ENCODE measurements at places on chromosomes 1 and 21.

DNA sequence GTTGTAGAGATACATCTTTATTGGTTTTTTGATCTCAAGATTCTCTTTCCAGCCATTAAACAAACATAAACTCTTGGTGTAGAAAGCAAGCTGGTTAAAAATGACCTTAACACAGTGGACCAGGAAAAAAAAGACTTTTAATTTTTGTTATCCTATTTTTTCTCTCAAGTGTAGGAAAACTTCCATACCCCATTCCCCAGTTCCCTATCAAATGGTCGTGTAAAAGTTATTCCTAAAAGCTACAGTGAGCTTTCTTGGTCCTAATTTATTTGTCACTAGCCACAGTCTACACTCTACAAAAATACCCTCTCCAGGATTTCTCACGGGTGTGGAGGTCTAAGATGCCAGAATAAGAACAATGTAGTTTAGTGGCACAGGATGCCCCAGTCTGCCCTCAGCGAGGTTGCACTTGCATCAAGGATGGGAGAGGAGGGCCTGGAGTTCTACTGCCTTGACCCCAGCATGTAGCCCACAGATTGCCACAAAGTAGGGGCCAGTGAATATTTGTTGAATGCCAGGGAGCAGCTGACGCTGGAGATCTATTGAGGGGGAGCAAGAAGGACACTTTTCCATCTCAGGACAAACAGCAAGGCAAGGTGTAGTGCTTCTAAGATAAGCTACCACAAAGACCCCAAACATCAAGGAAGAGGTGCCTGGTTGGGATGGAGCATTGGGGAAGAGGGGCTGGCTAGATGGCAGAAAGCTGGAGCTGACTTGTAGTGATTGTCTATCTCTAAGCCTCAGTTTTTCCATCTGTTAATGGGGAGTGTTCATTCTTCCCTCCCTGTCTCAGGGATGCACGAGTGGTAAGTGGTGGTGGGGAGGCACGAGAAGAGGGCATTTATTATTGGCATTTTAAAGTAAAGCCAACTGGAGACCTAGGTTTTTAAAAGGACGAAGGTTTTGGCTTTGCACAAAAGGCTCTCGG lies 1.8 kb downstream of the MYCL start:
- no peak for DNase-seq

DNA sequence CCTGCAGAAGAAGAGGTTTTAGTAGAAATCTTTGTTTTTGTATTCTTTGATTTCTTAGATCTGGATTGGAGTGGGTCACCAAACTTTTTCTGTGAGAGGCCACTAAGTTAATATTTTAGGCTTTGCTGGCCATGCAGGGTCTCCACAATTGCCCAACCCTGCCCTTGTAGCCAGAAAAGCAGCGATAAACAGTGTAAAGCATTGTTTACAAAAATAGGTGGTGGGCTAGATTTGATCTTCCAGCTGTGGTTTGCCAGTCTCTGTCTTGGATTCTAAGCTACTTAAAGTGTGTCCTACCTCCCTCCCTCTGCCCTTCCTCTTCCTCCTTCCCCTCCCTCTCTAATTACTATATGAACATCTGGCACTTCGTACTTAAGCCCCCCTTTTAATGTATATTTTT lies 68.0 kb downstream of the LAMC1 start:
- no peak for DNase-seq

DNA sequence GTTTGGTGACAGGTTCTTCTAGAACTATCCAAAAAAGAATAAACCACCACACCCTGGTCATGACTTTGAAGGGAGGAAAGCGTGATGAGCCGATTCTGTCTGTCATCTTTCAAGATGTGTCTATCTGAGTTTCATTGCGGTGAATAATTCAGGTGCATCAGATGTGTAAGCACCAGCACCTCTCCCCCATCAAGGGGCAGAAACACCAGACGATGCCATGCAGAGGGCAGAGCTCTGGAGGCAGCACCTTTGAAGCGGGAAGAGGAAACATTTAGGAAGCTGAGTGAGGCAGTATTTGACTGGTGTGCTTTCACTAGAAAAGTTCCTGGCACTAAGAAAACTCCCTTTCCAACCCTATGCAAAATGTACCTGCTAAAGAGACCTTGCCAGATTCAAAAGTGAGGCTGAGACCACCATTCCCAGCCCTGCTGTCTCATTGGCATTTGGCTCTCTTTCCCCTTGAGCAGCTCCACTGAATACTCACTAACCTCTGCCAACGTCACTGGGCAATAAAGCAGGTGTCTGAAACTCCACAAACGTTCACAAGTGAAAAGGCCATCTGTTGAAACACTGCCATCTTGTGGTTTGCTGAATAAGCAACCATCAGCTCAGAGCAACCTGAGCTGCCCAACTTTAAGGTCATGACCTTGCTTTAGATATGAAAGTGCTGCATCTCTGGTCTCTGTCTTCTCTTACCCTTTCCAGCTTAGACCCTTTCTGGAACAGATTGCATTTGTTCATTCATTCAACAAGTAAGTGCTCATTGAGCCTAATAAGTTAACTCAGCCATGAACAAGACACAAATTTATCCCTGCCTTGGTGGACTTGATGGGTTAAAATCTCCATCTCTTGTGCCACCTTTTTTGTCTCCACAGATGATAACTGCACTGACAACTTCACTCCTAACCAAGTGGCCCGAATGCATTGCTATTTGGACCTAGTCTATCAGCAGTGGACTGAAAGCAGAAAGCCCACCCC lies 228.6 kb downstream of the PAPPA2 start:
- DNase-seq = no peak

- DNase-seq = no peak
Observed at GRCh38 chr1:7046314-7046713, 261.1 kb downstream of the CAMTA1 start.

DNA sequence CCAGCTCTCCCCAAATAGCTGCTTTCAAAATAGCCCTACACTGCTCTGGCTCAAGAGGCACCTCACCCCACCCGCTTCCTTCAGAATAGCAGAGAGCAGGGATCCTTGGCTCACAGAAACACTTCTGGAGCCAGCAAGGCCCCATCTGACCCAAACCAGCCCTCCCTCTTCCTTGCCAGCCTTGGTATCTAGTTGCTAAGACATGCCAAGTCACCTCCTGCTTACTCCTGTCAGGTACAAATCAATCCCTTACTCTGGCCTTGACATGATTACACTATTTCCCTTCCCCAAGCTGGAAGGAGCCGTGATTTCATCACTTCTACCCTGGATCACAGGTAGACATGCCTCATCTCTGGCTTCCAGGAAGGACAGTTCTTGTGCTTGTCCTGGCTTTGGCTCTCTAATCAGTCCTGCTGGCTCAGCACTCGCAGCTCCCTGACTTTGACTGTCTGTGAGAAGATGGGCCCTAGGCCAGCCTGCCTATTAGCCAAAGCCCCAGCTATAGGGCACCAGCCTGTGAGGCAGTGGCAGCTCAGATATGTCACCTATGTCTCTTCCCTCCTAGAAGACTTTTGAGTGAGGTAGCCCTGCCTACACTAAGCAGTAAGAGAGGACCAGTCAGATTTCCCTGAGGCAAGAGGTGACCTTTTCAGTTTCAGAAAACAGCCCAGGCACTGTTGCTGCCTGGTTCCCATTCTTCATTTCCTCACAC lies 8.9 kb upstream of the MUTYH start:
- no peak for DNase-seq

DNA sequence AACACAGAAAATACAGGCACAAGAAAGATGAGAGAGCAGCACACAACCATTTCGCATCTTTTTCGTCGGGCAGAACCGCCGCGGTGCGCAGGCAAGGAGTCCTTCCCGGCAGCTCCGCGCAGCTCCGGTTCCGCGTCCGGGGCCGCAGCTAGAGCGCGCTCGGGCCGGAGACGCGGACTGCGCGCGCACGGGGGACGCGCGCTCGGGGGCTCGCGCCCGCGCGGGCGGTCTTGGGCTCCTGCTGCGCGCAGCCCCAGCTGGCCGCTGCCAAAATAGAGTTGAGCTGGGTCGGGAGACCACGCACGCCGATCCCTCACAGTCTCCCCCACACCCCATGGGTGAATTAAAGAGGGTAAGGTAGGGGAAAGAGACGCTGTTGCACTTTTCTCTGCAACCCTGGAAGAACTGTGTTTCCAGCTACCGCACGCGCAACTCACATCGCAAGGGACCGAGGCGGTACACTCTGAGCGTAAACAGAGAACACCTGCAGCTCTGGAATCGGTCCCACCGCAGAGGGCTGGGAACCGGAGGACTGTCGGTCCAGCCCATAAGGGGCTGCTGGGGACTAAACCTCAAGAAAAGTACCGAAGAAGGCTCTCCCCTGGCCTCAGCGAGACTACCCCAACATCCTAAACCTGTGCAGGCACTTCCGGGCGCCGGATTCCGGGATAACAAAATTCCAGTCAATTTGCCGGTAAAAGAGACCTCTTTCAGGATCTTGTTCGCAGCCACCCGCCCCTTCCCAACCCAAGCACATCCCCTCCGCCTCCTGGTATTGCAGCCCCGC lies 1.7 kb downstream of the NR5A2 start:
- DNase-seq = no peak

DNA sequence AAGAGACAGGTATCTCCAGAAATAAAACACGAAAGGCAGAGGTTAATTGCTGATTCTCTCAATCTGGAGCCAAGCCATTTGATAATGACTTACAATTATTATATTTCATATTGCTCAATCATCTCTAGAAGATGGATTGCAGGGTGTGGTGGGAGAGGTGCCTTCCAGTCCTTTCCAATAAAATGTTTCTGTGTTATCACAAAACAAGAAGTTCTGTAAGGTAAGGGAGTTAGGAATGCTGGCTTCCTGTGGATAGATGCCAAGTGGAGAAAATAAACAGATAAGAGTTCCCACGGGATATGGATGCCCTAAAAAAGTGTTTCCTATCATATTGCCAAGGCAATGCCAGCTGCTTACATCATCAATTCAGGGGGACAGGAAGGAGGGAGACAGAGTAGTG lies 7.2 kb upstream of the CCN1 start:
- DNase-seq = no peak

- no peak for DNase-seq
Observed at GRCh38 chr21:37006486-37007291, at the start of gene RIPPLY3. TSS of gene RIPPLY3 (plus strand) at chr21:37006702. CDS start at chr21:37006773, 71 bp downstream.

DNA sequence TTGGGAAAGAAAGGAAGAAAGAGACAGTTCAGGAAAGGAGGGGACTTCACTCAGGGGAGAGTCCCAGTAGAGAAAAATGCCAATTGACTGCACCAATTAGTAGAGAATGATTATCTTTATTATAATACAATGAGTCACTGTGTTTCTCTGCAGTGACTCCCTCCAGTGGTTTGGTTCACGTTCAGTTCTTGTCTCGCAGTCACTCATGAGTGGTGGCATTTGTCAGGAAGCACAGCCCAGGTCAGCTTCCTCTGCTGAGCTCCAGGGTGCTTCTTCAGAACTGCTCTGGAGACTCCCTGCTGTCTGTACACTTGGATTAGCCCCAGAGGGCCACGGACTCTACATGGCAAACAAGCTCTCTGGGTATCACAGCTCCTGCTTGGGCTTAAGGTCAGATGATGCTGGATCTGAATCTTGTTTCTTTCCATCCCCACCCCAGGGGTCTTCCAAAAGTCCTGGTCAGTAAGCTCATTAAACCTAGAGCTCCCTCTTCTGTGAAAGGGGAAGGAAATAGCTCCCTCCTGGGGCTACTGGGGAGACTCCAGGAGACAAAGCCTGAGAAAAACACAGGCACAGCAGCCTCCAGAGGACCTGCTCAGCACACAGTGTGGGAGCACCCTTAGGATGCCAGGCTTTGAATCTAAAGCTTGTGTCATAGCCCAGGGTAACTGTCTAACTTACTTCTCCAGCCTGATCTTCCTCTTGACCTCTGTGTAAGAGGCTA lies 619.0 kb downstream of the AJAP1 start:
- DNase-seq = no peak

GRCh38 chr1:37415611-37416244 lies 58.7 kb upstream of the ZC3H12A start:
- DNase-seq = no peak

DNA sequence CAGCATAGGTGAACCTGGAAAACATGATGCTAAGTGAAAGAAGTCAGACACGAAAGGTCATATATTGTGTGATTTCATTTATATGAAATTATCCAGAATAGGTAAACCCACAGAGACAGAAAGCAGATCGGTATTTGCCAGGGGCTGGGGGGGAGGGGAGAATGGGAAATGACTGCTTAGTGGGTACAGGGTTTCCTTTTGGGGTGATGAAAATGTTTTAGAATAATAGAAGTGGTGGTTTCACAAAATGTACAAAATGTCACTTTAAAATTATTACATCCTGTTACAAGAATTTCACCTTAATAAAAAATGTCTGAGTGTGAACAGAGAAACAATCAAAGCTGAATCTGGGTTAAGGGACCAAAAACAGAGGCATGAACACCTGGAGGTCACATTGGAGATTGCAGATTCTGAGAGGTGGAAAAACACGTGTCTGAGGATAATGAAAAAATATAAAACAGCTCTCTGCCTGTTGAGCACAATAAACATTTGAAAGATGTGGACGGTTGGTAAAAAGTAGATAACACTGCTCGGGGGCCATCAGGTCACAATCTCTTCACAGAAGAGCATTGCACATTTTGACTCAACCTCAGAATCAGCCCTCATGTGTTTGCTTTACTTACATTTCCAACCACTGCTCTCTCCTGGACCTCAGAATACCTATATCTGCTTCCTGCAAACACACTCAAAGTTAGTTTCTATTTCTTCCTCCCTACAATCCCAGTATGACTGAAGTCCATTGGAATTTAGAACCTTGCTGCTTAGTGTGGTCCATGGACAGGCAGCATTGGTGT lies 3.2 kb downstream of the SLAMF6 start:
- DNase-seq = peak; percentile 20

- DNase-seq = no peak
Observed at GRCh38 chr1:156281693-156282478, 739 bp downstream of the SMG5 start.

GRCh38 chr1:62307895-62308492 lies 11.2 kb downstream of the KANK4 start:
- DNase-seq = no peak

DNA sequence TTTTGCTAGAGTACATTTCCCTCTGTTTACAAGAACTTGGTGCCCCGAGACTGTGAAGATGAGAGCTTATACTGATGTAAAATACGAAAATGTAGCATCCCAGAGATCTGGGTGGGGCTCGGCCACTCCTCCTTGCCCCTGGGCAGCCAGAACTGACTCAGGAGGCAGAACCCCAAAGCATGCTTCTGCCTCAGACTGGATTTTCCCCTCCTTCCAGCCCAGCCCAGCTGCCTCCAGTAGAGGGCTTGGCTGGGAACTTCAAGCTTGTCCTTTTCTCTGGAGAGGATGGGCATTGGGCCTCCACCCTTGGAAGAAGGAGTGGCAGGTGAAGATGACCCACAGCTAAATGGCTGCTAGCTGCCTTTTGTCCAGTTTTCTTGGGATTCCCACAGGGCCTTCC lies 24.3 kb upstream of the BTG2 start:
- no peak for DNase-seq

DNA sequence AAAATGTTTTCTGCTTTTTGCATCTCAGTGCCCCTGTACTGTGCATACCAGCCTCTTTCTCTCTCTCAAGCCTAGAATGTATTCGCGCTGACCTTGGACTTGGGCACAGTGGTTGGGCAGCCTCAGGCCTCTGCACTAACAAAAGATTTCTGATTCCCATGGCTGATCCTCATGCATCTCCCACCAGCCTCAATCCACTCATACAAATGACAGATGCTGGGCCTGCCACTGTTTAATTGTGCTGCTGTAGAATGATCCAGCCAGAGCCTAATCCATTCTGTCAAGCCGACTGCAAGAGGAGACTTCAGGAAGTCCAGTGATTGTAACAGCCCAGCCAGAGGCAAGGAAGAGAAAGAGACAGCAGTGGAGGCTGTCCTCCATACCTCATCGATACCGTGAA lies 180.8 kb downstream of the ASTN1 start:
- no peak for DNase-seq

Measured in stimulated activated CD4-positive, alpha-beta T cell treated with anti-CD3 and anti-CD28 coated beads, Interleukin-1b, Interleukin-23, amount 100 ng/mL, for 24 hours (primary cell).